ENCODE measurements at places on chromosomes 4 and X.

- peak; percentile 87 for DNase-seq
Measured at GRCh38 chrX:7925867-7926472, 1.2 kb downstream of the PNPLA4 start.

DNA sequence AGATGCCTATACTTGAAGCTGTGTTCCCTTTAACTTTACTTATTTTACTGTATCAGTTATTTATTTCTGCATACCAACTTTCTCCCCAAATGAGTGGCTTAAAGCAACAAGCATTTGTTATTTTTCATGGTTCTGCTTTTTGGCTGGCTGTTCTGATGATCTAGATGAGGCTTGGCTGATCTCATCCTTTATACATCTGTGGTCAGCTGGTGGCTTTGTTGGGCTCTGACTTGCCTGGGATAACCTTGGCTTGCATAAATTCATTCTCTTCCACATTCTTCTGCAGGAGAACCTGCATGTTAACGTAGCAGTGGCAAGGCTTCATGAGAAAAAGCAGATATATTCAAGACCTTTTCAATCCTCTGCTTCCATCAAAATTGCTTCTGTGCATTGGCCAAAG is 1317.6 kb downstream of the ADGRL3 start:
- peak; percentile 62 for DNase-seq

DNA sequence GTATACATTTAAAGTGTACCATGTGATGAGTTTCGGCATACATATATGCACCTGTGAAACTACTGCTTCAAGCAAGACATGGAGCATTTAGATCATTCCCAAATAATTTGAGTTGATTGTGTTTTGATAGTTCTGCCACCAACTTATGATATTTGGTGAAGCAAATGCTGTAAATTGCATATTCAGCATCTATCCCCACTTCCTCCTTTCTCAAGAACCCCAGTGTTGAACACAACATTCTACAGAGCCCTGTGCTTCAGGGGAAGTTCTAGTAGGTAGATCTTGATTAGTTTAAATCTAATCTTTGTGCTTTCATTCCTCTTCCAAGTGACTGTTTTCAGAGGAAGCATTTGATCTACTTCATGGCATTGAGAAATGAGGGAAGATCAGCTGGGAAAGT is 5.4 kb upstream of the SHROOM3 start:
- peak; percentile 69 for DNase-seq

- DNase-seq, result peak; percentile 77
Measured at GRCh38 chr4:73573794-73574528, 46.3 kb downstream of the RASSF6 start.

DNA sequence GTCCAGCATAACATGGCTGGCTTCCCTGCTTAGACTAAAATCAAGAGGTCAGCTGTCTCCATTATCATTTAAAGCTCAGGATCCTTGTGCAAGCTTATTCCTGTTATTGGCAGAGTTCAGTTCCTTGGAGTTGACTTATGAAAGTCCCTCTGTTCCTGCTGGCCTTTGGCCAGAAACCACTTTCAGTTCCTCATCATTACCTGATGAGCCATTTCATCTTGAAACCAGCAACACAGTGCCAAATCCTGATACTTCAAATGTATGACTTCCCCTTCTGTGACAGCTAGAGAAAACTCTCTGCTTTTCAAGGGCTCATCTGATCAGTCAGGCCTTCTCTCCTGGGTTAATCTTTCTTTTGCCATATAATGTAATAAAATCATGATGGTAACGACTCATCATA is 110.6 kb upstream of the FSTL5 start:
- no peak for DNase-seq

GRCh38 chr4:78168029-78168428 is 110.9 kb downstream of the FRAS1 start:
- DNase-seq, result no peak

DNA sequence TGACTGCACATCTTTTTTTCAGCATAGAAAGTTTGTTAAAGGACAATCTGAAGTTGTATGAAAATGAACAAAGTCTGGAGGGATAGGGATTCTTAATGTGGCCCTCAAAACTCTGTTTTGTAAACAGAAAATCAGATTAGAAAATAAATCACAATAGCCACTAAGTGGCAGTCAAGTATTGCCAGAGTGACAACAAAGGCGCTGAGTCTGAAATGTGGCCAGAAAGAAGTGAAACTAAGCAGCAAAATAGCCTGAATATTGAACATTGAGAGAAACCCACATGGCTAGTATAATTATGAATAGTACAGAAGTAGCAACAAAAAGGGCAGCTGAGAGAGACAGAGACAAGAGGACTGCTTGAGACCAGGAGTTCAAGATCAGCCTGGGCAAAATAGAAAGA is 81.1 kb upstream of the CT45A1 start:
- DNase-seq, result peak; percentile 11

- DNase-seq, result no peak
Measured at GRCh38 chr4:3328814-3329663, 36.2 kb downstream of the RGS12 start.

DNA sequence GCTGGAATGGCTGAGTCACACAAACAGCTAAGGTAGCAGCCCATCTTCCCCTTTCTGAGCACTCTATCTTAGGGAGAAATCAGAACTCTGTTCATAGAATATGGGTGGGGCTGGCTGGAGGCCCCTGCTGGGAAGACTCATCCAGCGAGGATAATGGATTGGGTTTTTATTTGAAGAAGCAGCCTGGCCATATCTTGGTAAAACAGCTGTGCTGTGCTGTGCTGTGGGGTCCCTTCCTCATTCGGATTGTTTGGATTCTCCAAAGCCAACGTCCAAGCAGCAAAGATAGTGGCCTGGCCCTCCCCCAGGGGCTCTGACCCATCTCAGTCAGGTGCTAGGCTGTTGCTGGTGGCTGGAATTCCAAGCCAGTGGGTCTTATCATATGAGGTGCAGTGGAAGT is 63.8 kb downstream of the ZNF718 start:
- no peak for DNase-seq

DNA sequence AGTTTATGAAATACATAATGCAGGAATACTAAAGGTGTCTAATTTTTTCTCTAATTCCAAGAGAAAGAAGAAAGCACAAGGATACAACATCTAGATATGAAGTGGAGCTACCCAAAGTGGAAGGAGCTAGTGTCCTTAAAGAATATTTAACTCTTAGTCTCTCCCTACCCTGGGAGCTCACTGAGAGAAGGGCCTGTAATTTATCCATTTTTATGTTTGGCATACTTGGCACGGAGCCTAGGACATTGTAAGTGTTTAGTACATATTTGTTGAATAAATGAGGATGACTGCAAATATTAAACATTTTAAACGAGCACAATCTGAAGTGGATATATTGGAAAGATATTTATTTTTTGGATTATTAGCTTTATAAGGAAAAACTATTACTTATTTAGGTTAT is 674.8 kb downstream of the IQCM start:
- DNase-seq, result no peak

Data from common myeloid progenitor, CD34-positive (primary cell).